ENCODE measurements at places on chromosomes 12 and 14.

DNA sequence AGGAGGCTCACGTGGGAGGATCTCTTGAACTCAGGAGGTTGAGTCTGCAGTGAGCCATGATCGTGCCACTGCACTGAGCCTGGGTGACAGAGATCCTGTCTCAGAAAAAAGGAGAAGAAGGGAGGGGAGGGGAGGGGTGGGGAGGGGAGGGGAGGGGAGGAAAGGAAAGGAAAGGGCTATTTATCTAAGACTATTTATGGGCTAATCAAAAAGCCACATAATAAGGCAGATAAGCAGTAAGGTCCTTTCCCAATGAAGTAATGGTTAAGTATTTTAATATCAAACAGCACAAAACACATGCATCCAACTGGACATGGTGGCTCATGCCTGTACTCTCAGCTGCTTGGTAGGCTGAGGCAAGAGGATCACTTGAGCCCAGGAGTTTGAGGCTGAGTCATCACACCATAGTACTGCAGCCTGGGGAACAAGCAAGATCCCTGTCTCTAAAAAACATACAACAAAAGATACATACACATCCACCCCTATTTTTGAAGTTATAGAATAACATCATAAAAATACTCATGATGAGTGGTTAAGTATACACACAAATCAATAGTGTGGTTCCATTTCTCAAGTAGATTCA is 9.7 kb downstream of the PAWR start:
- no peak for DNase-seq

DNA sequence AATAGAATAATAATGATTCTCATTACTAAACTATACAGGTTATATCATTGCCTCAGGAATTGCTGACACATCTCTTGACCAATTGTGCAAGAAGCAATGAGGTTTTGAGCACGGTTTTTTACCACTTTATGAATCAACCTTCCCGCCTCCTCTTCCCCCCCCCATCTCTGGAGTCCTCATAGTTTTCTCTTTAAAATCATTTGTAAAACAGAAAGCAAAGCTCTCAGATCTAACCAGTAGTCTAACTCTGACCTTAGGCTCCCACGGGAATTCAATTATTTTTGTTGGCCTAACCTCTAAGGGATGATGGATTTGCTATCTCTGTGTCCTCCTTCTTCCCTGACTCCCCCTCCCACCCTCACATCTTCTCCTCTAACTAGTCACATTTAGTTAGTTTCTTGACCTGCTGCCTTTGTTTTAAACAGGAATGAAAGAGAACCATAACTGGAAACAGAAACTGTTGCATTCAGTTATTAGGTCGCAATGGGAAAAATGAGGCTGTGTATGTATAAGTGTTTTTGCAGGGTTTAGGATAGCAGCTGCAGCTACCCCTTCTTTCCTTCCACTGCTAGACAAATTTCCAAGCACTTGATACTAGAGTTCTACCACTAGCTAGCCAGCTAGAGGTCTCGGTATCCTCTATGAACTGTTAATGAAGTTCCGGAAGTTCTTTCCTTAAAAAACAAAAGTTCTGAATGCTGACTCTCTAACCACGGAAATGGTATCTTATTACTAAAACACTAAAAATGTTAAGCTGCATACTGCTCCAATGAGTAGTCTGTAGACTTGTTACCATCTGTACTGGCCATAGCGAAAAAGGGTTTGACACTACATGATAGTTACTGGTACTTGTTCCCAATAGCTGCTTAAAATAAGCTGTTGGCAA is 65.4 kb downstream of the TAOK3 start:
- no peak for DNase-seq

DNA sequence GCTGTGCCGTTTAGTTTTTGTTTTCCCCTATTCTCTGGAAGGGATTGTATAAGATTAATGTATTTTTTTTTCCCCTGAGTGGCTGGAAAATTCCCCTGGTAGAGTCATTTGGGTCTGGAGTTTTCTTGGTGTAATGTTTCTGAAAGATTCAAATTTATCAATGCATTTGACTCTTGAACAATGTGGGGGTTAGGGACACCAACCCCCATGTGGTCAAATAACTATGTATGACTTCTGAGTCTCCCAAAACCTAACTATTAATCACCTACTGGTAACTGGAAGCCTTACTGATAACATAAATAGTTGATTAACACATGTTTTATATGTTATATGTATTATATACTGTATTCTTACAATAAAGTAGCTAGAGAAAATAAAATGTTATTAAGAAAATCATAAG is 220.1 kb upstream of the PDE3A start:
- no peak for DNase-seq

- DNase-seq: no peak
Measured at GRCh38 chr14:88986146-88986841, 161.8 kb downstream of the TTC8 start.

DNA sequence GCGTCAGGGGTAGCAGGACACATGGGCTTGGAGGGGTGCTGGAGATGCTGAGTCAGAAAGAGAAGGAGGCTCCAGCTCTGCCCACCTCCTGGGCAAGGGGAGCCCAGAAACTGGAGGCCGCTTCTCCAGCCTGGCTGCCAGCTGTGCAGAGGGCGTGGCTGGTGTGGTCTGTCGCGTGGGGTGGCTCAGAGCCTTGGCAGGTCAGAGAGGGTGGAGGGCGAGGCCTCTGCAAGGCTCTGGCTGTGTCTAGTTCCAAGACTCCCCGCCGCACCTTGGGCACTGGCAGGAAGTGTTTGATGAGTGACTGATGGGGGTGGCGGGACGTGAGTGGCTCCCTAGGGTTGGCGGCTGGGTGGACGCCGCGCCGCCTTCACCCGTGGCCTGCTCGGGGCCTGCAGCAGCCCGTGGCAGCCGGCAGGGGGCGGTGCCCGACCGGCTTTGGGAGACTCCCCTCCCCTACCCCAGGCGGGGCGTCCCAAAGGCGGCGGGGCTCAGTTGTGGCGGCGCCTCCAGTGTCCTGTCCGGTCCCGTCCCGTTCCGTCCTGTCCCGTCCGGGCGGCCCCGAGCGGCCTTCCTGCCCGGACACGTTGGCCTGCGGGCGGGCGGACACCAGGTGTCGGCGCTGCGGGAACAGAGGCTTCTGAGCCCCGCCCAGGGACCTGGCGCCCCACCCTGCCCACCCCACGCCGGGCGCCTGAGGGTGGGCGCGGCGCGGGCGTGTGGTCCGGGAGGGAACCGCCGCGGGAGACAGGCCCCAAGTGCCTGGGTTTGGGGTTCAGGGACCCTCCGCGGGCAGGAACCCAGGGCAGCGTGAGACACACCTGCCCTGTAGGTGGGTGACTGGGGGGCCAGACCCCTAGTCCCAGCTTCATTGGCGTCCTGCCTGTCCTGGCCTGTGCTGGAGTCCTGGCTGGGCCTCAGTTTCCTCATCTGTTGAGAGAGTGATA is 39.7 kb downstream of the KRT80 start:
- peak; percentile 60 for DNase-seq

GRCh38 chr12:80559766-80560165 is 115.7 kb downstream of the PTPRQ start:
- no peak for DNase-seq

DNA sequence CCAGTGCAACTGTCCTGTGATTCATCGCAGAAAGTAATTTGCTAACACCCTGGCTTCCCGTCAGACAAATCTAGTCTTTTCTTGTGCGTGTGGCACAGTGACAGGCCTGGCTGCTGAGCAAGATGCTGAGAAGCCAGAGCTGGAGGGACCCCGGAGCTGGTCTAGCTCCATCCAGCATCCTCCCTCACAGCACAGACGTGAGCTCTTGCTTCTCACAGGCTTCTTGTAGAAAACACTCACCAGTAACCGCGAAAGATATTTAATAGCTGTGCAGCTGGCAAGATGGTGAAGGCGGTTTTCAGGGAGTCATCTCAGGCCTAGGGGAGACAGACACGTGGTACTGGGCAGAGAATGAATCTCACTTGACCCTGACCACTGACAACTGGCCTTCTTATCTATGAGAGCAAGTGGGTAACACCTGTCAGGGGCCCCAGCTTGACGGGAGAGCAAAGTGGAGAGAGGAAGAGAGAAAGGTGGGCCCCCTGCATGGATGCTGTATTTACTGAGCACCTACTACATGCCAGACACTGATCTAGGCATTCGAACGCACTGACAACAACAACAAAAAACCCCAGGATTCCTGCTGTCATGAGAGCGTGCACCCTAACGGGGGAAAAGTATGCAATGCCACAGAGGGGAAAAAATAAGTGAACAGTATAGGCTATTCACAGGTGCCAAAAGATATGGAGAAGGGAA is 63.3 kb downstream of the CCDC88C start:
- no peak for DNase-seq

DNA sequence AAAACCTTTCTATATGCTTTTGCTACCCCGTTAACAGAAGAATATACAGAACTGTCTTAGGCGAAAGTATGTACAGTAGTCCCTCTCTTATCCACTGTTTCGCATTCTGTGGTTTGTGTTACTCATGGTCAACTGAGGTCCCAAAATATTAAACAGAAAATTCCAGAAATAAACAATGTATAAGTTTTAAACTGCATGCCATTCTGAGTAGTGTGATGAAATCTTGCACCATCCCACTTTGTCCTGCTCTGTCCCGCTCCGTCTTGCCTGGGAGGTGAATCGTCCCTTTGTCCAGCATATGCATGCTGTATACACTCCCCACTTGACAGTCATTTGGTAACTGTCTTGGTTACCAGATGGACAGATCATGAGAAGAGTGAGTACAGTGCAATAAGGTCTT is 70.1 kb upstream of the STRN3 start:
- DNase-seq: no peak

DNA sequence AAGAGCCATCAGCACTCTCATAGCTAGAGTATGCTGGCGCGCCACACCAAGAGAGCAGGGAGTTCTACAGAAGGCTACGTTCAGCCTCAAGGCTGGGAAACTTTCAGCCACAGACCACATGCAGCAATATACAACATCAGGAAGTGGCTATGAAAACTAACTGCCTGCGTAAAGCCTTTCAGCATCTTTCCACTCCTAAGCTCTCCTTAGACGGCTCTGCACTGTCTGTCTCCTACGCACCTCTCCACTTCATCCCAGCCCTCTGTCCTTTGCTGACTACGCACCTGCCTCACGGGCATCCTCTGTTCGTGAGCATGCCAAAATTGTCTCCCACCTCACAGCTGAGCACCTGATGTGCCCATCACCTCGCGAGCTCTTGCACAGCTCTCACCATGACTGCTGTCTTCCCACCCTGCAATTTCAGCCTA is 9.7 kb downstream of the MPHOSPH9 start:
- DNase-seq: peak; percentile 34

DNA sequence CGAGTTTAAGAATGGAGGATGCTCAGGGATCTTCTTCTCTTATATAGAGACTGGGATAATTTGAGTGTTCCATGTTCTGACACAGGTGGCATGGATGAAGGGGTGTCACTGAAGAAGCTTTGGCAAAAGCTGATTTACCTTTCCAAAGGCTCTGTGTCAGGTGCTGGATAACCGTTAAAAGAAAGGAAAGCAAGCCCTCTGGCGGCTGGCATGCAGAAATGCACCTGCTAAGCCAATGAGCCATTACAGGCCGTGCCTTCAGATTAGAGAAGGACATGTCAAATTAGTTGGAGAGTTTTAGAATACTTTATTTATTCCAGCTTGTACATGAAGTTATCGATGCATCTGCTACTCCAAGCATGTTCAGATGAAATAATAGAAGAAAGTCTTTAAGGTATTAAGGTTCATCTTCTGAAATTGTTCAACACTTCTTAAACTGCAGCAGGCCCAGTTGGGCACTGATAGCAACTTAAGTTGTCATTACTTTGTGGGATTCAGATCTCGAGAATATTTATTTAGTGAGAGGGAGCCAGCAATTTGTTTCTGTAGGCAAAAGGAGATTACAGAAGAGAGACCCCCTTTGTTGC is 678.2 kb downstream of the NRXN3 start:
- no peak for DNase-seq

GRCh38 chr14:76045773-76046172 is 60.2 kb downstream of the IFT43 start:
- DNase-seq: no peak

DNA sequence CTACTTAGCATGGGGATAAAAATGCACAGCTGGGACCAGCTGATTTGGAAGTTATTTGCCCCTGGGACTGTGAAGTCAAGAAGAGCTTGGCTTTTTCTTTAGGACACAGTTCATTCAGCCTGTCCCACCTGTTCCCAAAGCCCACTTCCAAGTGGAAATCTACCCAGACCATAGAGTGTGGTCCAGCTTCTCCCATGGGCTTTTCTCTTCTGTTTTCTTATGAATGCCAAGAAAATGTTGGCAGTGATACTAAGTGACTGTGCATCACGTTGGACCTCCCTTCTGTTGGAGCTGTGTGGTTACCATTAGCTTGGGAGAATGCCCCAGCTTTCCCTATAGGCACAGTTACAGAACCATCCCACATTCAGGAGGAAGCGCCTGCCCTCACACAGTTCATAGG is 89.4 kb downstream of the NT5DC3 start:
- no peak for DNase-seq

GRCh38 chr12:28583701-28584261 is 393.5 kb downstream of the CCDC91 start:
- no peak for DNase-seq

DNA sequence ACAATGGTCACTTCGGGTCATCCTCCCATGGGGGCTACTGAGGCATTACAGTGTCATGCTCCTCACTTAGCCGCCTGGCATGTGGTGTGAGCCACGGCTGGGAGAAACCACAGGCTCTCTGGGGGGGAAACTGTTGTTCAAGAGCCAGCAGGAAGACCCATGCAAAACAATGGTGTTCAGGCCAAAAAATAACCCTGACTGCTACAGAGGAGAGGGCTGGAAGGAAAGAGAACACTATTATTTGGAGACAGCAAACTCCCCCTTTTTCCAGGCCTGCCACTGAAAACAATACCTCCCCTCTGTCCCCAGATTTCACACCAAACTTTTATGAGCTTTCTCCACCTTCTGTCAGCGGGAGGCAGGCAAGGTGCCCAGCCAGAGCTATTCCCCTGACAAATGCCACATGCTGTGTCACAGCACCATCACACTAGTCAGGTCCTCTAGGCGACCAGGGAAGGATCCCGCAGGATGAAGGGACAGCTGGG is 83.7 kb downstream of the CHGA start:
- no peak for DNase-seq

DNA sequence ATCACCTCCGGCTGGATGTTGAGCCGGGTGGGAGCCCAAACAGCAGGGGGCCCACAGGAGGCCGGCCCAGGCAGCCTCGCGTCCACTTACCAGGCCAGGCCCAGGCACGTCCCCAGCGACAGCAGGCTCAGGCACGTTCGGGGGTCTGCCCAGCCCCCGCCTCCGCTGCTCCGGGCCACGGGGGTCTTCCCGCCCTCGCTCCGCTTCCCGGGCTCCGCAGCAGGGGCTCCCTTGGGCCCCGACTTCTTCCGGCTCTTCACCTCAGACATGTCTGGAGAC is 216 bp downstream of the IKBIP start:
- DNase-seq: no peak
